ENCODE measurements at places on chromosomes 6 and 20.

GRCh38 chr6:13769034-13769654 is 45.2 kb downstream of the MCUR1 start:
- no peak for DNase-seq

- no peak for DNase-seq
Observed at GRCh38 chr6:82622461-82622860, 258.8 kb downstream of the TPBG start.

- DNase-seq = no peak
Observed at GRCh38 chr6:100463630-100464161, 1.0 kb downstream of the SIM1 start.

GRCh38 chr20:47740121-47740861 is 45.0 kb downstream of the SULF2 start:
- no peak for DNase-seq

GRCh38 chr20:45322952-45323383 is 14.9 kb upstream of the MATN4 start:
- DNase-seq = no peak

GRCh38 chr6:14354919-14355572 is 237.5 kb downstream of the CD83 start:
- peak; percentile 71 for DNase-seq

DNA sequence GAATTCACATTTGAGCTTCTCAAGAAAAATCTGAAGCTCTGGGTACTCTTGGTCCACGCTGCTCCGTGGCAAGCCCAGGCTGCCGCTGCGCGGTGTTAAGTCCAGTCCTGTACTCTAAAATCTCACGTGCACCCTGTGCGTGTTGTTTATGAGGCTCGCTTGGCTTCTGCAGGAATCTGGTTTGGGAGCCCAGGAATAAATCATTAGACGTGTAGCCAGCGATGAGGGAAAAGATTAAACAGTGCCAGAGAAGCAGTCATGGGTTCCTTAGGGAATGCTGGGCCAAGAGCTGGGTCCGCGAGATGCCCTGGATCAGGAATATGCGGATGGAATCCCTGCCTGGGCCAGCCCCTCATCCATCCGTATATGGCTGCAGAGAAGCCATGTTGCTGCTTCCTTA is 87.3 kb downstream of the KCNB1 start:
- peak; percentile 29 for DNase-seq

DNA sequence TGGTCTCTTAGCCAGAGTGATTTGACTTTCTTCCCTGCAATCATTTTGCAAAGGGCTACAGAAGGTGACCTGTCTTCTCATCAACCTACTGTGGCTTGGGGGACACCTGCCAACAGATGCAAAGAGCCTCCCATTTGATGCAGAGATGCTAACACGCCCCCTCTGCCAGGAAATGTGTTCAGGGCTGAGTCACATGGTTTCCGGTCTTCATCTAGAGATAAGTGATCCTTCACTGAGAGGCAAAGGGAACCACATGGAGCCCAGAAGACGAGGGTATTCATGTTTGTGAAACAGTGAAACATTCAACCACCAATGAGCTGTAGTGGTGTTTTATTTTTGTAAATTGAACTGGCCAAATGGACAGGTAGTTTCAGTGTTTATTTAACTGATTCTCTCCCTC is 109.0 kb upstream of the RIN2 start:
- DNase-seq = no peak

- no peak for DNase-seq
Observed at GRCh38 chr6:43471399-43471798, 6.0 kb upstream of the TJAP1 start.

- no peak for DNase-seq
Observed at GRCh38 chr20:53639128-53639527, 45.5 kb upstream of the ZNF217 start.

GRCh38 chr20:1242099-1242498 is 16.3 kb downstream of the RAD21L1 start:
- DNase-seq = no peak

Data from AG08395 (cell line).